NCI-H524 treated with DMSO at 0.1 percent for 48 hours (cell line): ENCODE measurements at places on chromosomes 2 and 18.

GRCh38 chr18:78740876-78741275, 238.7 kb upstream of the SALL3 start:
- DNase-seq, result no peak

GRCh38 chr2:191899410-191899809, 52.5 kb upstream of the CAVIN2 start:
- DNase-seq, result no peak

DNA sequence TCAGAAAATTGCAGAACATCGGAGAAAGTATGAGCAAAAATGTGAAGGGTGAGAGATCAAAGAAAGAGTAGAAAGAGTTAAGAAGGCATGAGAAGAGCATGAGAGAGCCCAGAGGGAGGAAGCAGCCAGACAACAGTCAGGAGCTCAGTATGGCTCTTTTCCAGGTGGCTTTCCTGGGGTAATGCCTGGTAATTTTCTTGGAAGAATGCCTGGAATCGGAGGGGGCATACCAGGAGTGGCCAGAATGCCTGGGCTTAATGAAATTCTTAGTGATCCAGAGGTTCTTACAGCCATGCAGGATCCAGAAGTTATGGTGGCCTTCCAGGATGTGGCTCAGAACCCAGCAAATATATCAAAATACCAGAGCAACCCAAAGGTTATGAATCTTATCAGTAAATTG, 271.8 kb upstream of the TFPI start:
- no peak for DNase-seq

DNA sequence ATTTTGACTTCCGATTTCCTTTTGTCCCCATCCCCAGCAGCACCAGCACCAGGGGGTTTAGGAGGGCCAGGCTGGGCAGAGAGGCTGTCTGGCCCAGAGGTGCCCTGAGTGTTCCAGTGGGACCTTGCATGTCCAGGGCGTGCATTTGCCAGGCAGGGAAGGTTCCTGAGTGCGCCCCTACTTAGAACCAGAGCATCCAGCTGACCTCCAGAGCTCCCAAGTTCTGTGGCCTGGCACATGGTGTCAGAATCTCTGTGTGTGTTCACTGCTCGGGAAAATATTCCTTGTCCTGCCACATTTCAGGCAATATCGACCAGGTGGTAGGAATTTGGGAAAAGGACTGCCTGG, 5.5 kb downstream of the SIX3 start:
- DNase-seq, result no peak

DNA sequence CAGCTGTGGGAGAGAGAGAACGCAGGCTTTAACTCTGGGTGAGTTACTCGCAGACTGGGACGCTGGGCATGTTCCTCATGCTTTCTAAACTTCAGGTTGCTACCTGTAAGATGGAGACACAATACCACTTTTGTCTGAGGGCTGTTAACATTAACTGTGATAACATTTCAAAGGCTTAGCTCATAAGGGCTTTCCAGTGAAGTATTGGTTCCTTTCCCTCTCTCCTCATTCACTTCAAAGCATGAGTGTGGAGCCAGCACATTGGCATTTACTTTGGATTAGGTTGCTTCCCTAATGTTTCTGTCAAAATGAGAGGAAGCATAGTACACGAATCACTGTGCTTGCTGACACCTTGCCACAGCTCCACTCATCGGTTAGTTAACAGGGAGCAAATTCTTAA, 30.2 kb downstream of the INSIG2 start:
- DNase-seq, result no peak

GRCh38 chr2:65018141-65018582, 29.0 kb downstream of the SLC1A4 start:
- DNase-seq, result no peak

DNA sequence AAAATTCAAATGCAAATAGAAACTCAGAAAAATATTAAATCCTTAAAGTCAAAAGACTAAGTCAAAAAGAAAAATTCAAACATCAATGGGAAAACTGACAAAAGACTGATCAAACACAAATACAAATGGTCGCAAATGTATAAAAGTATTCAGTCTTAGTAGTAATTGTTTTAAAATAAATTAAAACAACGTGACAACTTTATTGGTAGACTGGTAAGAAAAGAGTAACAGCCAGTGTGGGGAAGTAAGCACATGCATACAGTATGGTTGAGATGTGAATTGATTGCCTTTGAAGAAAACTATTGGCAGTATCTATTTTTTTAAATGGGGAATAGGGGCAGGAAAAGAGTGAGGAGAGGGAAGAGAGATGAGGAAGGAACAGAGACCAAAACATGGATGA, 9.8 kb downstream of the TMEM131 start:
- no peak for DNase-seq

GRCh38 chr2:104368089-104368488, 485.8 kb upstream of the POU3F3 start:
- DNase-seq, result no peak

GRCh38 chr2:19861813-19862212, 40.0 kb downstream of the TTC32 start:
- DNase-seq, result no peak

DNA sequence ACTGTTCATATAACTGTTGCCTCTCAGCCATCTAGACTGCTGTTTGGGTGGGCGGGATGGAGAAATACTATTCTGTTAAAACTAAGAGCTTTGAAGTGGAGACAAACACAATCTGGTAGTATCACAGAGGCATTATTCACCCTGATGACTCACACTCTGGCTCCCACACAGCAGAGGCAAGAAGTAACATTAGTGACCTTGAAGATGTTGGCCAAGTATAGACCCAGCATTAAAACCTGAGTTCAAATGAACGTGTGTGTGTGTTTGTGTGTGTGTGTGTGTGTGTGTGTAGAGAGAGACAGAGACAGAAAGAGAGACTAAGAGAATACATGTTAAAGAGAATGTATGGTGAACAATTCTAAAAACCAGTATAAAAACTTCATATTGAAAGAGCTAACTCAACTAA, 22.5 kb upstream of the ACVR1 start:
- no peak for DNase-seq

DNA sequence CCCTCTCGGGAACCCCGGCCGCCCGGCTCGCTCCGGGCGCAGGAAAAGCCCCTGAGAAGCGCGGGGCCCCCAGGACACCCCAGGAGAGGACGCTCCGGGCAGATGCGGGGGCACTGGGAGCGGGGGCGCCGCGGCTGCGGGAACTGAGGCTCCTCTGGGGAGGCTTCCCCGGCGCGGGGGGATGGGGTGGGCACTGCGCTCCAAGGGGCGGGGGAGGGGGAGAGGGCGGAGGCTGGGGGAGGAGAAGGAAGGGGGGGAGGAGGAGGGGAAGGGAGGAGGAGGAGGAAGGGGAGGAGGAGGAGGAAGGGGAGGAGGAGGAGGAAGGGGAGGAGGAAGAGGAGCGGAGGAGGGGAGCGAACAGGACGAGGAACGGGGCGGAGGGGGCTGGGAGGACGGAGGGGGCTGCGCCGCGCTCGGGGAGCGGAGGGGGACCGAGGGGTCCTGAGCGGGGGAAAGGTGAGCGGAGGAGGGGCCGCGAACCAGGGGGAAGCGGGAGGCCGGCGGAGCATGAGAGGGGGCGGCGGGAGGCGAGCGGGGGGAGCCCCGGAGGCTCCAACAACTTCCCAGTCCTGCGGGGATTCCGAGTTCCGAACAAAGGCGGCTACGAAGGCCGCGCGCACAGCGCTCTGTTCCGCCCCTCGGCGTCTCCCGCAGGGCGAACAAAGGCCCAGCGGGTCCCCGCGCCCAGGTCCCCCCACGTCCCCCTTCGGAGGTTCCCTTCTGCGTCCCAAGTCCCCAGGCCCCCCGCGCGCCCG, 742 bp downstream of the PXDN start:
- no peak for DNase-seq

DNA sequence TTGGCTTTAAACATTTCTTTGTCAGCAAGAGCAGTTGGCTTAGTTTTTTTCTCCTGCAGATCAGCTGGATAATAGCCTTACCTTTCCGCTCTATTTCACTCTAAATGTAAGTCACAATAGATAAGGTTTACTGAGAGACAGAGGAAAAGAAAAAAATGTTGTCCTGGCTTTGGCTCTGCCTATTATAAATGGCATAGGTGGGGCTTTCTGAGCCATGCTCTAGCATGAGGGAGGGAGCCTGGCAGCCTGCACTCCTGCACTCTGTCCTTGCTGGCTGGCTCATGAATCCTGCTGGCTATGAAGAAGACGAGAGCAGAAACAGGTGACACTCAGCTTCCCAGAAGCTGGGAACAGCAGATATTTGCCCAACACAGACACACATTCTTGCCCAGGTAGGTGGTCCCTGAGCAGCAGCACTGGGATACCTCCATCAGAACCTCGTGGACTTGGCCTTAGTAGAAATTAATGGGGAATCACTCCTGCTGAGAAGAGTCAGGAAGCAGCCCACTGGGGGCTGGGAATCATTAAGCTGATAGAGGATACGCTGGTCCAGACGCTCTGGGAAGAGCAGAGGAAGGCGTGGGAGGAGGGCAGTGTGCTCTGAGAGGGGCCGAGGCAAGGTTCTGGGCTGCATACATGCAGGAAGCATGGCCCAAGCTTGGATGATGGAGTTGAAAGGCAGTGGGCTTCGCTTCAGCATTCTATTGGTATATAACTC, 514.4 kb upstream of the HS6ST1 start:
- no peak for DNase-seq

- no peak for DNase-seq
Measured at GRCh38 chr2:170098626-170099312, 79.2 kb upstream of the MYO3B start.

DNA sequence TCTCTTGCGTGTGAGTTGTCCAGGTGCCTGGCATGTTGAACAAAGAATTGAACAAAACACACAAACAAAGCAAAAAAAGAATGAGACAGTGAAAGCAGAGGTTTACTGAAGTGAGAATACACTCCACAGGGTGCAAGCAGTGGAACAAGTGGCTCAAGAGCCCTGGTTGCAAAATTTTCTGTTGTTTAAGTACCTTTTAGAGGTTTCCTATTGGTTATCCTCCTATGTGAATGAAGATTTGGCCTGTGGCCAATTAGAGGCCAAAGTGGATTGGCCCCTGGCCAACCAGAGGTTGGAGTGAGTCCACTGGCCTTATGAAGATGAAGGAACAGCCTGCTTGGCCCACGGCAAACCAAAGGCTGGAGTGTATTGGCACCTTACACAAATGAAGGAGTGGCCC, 1188.5 kb upstream of the NRXN1 start:
- no peak for DNase-seq

DNA sequence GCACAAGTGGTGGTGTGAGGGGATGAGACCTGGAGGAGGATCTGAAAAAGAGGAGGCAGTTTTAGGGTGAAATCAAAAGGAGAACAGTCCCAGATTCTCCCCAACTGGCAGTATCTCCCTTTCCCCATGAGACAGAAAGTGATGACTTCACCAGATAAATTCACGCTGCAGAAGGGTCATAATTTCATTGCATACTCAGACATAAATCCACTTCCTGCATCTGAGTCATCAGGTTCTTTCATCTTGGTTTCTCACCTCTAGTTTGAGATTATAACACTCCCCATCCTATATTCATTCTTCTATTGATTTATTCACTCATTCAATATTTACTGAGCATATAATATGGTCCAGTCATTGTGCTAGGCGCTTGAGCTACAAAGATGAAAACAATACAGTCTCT, 64.7 kb downstream of the CCDC148 start:
- DNase-seq, result no peak

- DNase-seq, result no peak
Measured at GRCh38 chr2:128835342-128835855, 516.7 kb upstream of the HS6ST1 start.

GRCh38 chr2:11437602-11438001, 28.4 kb downstream of the E2F6 start:
- DNase-seq, result peak; percentile 72
